ENCODE measurements at places on chromosomes 5 and 9.

DNA sequence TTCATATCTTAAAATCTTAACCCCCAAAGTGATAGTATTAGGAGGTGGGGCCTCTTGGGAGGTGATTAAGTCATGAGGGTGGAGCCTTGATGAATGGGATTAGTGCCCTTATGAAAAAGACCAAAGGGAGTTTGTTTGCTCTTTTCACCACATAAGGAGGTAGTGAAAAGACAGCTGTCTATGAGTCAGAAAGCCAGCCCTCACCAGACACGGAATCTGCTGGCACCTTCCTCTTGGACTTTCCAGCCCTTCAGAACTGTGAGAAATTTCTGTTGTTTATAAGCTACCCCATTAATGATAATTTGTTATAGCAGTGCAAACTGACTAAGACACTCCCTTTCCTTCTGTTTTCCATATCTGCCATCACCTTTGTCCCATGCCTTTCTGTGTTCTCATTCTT is 20.8 kb downstream of the IFNB1 start:
- no peak for DNase-seq

GRCh38 chr9:124394167-124394566 is 21.1 kb downstream of the PSMB7 start:
- DNase-seq: peak; percentile 30

DNA sequence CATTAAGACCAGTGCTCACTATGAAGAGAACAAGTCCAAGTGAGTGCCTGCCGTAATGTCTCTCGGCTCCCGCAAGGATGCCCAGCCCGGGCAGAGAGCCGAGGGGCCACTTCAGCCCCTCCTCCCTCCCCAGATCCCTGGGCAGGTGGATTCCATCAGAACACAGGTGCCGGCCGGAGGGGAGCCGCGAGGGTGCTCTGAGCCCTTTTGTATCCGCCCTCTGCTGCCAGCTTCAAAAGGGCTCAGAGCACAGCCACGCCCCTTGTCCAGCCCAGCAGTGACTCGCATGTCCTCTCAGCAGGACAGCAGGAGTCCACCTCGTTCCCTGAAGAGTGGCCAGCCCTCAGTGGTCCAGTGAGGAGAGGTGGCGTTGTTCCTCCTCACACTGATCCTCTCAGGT is 43.9 kb downstream of the CYFIP2 start:
- no peak for DNase-seq

DNA sequence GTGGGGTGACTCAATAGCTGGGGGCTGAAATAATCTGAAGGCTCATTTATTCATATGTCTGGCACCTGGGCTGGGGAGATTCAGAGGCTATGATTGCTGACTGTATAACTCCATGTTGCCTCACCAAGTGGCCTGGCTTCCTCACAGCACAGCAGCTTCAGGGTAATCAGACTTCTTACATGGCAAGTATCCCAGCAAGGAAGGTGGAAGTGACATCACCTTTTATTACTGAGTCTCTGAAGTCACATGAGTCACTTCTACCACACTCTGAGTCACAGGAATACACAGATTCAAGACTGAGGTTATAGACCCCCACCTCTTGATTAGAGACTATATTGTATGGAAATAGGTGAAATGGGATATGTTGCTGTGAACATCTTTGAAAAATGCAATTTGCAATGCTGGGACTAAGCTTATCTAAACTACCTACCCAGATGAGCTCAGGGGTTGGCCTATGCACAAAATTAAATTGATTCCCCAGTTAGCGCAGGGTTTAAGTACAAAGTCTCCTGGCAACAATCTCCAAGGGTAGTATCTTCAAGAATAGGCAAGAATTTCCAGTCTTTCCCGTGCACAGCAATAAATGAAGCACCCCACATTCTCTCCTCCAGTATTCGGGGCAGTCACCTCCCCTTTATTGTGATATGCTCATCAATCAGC is 553.1 kb downstream of the LRRC70 start:
- no peak for DNase-seq

DNA sequence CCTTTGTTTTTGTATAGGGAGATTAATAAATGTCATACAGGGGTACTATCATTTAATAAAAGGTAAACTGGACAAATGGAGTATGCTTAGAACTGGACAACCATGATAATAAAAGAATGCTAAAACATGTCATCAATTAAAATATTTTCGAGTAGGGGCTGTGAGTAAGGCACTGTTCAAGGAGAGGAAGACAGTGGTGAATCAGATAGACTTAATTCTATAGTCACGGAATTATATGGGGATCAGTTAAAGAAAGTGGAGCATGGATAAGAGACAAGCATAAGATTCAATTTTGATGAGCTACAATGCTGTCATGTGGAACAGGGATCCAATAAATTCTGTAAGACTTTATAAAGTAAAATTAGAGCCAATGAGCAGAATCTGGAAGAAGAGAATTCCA is 104.5 kb downstream of the HMHB1 start:
- no peak for DNase-seq
